ENCODE measurements at places on chromosomes 16 and 17. TPM values are rescaled to one million over a fixed set of nuclear protein-coding genes. Genes with fewer than 3 reads are reported as not detected.

Gene GRB7
- total RNA-seq, result 0.16 TPM

Gene NPIPB12
- 82.9 TPM for total RNA-seq

Gene CCL17
- total RNA-seq, result not detected

Gene CUEDC1
- 5.7 TPM for total RNA-seq

Gene APOBR
- not detected for total RNA-seq

Gene KLHL10
- under 0.01 TPM for total RNA-seq

Gene FLCN
- total RNA-seq, result 78.2 TPM

Gene FHOD1
- total RNA-seq, result 26.0 TPM

Gene SOX15
- total RNA-seq, result 0.06 TPM

Gene CCL3
- total RNA-seq, result not detected

Gene TMEM220
- total RNA-seq, result 1.1 TPM

Gene BICDL2
- not detected for total RNA-seq

Gene TOX3
- total RNA-seq, result not detected

Gene MAP2K6
- 2.9 TPM for total RNA-seq

Gene TGFB1I1
- total RNA-seq, result 18.6 TPM

Gene ZNF276
- 31.5 TPM for total RNA-seq

Gene MRPL45
- total RNA-seq, result 30.1 TPM

Gene P2RX5
- total RNA-seq, result 0.19 TPM

Gene GID4
- total RNA-seq, result 4.2 TPM

Gene HSD11B2
- total RNA-seq, result 0.38 TPM

Gene ABCC11
- total RNA-seq, result not detected

Gene GNG13
- total RNA-seq, result not detected

Gene CFAP119
- total RNA-seq, result 0.65 TPM

Gene KRT20
- total RNA-seq, result not detected

Gene SYCE1L
- total RNA-seq, result 5.0 TPM

Gene FBXO39
- 7.1 TPM for total RNA-seq

Gene TNK1
- 0.49 TPM for total RNA-seq

Gene RASL10B
- 0.57 TPM for total RNA-seq

Gene RFNG
- total RNA-seq, result 17.0 TPM

Gene SPATA22
- not detected for total RNA-seq

Gene WNT3
- total RNA-seq, result 0.97 TPM

Gene OTOP3
- total RNA-seq, result not detected

Gene SOST
- not detected for total RNA-seq

Gene RNF157
- total RNA-seq, result 0.63 TPM

Gene RDM1
- total RNA-seq, result not detected

Gene HID1
- 19.3 TPM for total RNA-seq

Gene DOC2B
- 13.4 TPM for total RNA-seq

Gene SLC13A2
- total RNA-seq, result not detected

Gene CX3CL1
- 89.1 TPM for total RNA-seq

Gene RNF222
- not detected for total RNA-seq

Gene OVCA2
- 48.4 TPM for total RNA-seq

Gene TBX4
- not detected for total RNA-seq

Measured in bladder microvascular endothelial cell (primary cell).